ENCODE measurements at places on chromosomes 16 and 17.

DNA sequence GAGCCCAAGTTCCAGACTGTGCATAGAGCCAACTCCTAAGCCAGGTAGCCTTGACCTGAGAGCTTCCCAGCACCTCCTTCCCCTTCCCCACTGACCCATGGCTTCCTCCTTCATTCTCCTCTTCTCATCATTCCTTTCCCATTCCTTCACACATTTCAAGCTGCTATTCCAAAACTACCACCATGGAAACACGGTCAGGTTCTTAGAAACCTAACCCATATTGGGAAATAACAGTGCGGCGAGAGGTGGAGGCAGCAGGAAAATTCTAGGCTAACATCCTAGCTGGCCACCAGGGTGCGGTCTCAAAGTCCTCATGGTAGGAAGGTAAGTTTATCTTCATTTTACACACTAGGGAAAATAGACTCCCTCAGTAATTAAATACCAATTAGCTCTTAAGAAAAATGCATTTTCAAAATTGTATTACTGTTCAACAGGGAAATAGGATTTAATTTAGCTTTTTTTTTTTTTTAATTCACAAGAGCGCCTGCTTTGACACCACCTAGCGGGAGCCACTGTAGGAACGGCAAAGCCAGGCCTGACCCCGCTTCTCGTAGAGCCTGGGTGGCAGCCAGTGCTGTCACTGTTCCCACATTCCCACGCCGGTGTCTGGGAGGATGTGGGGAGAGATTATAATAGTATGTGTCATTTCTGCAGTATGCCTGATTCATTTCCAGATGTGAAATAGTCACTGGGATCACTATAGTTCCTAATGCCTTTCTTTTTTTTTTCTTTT lies 14.0 kb upstream of the SPHK1 start:
- DNase-seq: peak; percentile 82

DNA sequence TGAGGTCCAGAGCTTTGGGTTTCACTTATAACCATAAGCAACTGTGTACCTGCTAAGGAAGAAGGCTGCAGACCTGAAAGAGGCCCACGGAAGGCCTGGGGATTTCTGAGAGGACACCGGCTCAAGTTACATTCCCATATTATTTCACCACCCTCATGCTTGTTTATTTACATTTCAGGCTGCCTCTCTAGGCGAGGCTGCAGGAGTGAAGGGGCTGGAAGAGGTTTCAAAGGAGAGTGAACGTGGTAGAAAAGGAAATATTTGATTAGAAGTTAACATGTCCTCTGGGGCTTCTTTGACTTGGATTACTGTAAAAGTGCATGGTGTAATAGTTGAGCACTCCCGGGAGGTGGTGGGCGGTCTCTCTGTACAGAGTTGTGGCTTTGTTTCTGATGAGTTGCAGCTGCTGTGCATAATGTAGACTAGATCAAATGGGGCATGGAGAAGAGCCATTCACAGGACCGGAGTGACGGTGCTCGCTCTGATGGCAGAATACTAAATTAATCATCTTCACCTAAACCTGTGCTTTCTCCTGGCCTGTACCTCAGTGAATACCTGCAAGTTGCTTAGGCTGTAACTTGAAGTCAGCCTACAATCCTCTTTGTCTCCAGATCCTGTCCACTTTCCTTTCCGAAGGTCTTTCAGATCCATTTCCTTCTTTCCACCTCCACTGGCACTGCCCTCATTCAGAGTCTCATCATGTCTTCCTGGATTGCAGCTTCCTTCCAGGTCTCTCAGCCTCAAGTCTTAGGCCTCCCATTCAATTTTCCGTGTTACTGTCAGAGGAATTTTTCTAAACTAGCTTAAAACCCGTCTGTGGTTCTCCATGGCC lies 1.9 kb upstream of the CPD start:
- DNase-seq: no peak

- DNase-seq: no peak
These were observed 121.7 kb downstream of the ABCC6 start for GRCh38 chr16:16101585-16101984.

GRCh38 chr17:46163316-46163715 lies 29.9 kb downstream of the KANSL1 start:
- no peak for DNase-seq

DNA sequence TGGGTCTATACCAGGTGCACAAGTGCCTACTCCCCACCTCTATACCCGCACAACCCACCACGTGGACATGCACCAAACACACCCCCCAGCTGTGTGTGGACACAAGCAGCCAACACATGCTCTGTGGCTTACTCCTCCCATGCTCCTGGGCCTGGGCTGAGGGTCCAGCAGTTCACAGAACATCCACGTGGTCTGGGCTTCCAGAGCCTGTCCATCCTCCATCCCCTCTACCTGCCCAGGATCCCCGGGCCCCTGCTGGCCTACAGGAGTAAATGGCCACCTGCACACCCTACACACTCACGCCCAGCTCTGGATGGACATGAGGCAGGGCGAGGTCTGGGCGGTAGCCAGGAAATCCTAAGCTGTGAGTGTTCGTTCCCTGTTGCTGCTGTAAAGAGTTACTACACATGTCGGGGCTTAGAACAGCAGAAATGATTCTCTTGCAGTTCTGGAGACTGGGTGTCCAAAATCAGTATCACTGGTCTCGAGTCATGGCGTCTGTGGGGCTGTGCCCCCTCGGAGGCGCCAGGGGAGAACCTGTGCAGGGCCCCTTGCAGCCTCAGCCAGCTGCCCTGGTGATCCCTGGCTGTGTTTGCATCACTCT lies 15.0 kb upstream of the RAI1 start:
- no peak for DNase-seq

DNA sequence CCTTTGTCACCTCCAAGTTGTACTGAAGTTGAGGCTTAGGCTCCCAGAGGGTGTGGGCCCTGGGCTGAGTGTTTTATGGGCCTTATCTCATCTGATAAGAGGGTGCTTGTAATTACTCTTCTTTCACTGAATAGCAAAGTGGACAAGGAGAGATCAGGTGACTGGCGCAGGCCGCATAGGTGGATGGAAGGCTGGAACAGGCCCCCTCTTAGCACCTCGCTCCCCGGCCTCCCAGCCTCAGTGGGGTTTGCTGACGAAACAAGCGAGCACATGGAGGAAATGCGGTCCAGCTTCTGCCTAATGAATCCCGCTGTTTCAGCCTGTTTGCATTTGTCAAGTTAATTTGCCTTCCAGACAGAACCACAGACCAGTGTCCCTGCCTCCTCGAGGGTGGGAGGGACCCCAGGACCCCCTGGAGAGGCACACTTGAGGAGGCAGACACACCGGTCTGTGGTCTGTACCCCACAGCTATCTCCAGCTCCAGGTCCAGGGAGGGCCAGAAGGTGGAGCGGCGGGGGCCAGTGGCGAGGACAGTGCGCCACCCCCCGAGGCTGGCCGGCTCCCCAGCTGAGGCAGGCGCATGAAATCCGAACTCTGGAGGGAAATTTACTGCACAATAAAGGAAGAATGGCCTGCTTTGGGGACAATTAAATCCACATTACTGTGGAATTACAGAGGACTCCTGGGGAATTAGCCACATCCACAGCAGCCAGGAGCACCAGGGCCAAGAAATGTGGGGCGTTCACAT lies 123.4 kb downstream of the NTN1 start:
- DNase-seq: no peak

DNA sequence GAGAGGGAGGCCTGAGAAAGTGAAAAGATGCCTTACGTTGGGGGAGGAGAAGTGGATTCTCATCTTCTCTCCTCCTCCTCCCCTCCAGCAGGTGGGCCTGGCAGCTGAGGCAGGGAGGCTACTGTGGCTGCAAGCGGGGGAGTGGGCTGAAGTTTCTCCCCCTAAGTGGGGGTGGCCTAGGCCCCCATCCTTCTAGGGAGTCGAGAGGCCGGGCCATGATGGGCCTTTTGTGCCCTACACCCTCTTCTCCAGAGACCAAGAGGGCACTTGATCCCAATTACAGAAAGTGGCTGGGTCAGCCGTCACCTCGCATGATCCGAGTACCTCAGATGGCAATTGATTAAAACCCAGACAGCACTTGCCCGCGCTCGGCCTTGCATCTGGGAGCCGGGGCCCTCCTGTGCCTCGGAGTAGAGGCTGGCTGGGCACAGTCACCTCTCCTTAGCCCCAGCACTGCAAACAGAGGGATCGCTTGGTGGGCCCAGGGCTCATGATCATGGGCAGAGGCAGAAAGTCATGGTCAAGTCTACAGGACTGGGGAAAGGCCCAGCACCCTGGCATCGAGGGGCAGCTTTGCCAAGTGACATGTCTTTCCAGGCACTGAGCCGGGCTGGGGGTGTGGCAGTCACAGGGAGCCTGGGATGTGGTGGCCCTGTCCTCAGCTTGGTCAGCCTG lies 78.3 kb downstream of the IRX5 start:
- DNase-seq: no peak

- no peak for DNase-seq
These were observed 46.4 kb downstream of the USP10 start for GRCh38 chr16:84746231-84746630.

- no peak for DNase-seq
These were observed 82.4 kb downstream of the PLCG2 start for GRCh38 chr16:81861503-81861902.

- no peak for DNase-seq
These were observed 7.6 kb downstream of the CYTH1 start for GRCh38 chr17:78774453-78774852.

GRCh38 chr17:61470530-61471136 lies 18.4 kb downstream of the TBX4 start:
- DNase-seq: no peak

GRCh38 chr17:80296221-80296620 lies 35.6 kb downstream of the RNF213 start:
- DNase-seq: no peak

DNA sequence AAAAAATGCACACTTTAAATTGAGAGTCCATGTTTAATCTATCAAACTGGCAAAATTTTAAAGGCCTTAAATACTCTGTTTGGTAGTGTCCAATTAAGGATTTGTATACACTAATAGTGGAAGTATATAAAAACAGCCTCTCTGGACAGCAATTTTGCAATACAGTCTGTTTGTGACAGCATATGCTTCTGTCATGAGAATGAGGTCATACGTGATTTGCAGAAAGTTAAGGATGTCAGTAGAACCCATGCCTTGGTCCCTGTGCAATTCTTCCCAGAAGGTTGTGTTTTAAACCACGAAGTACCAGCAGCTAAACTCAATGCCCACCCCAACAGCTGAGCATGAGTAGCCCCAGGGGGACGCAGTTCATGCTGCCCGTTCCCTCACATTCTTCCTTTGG lies 78.4 kb downstream of the AIPL1 start:
- DNase-seq: no peak

DNA sequence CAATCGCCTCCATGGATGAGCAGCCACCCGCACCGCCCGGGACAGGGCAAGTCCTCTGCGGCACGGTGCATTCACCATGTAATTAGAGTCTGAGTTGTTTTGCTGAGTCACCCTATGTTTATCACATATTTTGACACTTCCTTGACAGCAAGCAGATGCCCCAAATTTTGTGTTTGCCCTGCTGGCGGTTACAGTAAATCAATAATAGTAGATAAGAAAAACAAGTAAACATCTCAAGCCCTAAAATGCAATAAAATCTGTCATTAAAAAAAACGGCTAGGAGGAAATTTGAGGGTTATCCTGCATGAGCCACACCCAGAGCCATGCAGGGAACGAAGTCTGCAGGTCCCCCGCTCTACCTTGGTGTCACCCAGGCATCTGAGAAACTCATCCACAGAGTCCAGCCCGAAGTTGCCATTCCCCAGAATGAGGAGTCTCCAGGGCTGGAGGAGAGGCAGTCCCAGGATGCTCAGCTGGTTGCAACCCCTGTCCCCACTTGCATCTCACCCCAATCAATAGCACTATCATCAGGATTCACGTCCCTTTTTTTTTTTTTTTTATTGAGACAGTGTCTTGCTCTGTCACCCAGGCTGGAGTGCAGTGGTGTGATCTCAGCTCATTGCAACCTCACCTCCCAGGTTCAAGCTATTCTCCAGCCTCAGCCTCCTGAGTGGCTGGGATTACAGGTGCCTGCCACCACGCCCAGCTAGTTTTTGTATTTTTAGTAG lies 16.5 kb upstream of the ST6GALNAC1 start:
- DNase-seq: peak; percentile 79

GRCh38 chr17:3852561-3852960 lies 6.5 kb upstream of the NCBP3 start:
- no peak for DNase-seq

DNA sequence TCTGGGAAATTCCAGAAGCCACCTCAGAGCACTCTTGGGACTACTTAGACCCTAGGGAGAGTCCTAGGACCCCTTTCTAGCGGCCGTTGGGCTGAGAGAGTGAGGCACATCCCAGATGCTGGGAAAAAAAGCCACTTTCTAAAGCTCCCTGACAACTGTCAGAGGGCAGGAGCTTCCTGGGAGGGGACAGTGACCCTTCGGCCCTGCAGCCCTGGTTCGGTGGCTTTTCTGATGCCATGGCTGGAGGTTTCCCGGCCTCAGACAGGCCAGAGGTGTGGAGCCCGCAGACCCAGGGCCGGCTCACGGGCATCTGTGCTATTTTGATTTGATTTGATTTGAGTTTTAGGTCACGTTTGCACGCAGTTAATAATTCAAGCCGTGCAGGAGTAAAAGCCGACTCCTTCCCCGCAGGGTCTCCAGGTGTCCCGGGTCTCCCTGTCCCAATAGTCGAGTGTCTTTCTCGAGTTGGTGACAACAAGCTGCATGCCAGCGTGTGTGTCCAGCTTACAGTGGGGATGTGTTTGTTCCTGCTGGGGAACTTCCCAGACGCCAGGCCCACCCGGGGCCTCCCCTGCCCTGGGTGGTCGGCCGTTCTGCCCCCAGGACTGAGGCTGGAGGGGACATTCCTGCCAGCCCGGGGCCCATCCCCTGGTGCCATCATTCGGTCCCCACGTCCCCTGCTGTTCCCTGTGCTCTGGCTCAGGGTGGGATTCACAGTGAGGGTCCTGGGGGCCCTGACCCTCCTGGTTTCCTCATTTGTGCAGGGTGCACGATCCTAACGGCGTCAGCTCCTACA lies 1.0 kb upstream of the CBFA2T3 start:
- no peak for DNase-seq

DNA sequence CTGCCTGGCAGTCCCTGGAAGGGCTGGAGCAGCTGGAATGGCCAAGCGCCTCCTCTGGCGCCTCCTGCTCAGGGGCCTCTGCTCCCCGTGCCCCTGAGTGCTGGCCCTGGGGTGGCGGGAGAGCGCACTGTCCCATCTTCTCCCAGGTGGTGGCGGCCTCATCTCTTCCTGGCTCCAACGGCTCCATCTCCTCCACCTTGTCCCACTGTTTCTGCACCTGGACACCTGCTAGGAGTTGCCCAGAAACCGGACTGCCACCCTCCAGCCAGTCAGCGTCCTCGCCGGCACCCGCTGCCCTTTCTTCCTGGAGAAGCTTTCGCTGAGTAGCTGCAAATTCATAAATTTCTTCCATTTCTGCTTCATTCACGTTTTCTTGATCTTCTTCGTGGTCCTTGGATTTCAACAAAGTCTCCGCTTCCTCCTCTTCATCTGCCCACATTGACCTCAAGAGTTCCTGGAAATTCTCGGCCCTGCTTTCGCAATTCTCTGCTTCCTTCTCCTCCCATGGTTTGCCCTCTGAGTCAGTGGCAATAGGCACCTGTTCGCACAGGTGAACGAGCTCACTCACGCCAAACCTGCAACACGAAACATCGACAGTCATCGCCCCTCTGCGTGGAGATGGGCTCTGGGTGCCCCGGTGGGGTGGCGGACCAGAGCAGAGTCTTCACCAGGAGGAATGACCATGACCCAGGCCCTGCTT lies 13.7 kb upstream of the NLRC3 start:
- DNase-seq: no peak

Measured in kidney glomerular epithelial cell (primary cell).